Activated CD4-positive, alpha-beta T cell treated with anti-CD3 and anti-CD28 coated beads, Interleukin-2, amount 50 U/mL, for 24 hours (primary cell): ENCODE measurements at places on chromosomes 4 and X.

GRCh38 chrX:27162496-27162895 lies 300.6 kb downstream of the PPP4R3C start:
- no peak for DNase-seq

DNA sequence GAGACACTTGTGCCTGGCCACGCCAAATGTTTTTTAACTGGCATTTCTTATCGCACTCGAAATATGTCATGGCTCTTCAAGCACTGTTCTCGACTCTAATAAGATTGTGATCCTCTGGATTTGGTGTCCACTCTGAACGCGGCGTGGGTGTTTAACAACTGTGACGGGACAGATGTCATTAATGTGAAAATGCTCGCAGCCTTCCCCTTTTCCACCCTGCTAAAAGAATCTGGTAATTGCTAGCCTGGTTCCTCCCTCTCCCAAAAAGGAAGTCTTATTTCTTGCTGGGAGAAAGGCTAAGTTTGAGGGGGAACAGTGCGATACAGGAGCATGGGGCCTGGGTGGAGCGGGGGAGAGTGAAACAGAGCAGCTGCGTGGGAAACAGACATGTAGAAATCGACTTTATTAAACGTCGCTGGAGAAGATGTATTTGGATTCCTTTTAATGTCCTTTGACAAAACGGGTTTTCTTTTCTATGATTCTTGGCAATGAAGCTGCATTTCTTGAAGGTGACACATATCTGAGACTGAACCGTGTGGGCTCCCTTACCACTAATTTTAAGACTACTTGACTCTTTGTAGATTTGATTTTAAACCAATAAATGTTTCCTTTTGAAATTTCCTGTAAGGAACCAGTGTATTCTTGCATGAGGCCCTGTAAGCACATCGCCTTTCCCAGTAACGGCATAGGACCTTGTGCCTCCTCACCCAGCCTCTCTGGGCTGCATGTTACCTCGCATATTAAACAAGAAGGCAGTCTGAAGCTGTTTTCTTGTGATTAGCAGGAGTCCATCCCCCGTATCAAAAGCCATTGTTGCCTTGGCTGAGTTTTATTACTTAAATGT lies 17.8 kb downstream of the TBC1D1 start:
- DNase-seq, result no peak

DNA sequence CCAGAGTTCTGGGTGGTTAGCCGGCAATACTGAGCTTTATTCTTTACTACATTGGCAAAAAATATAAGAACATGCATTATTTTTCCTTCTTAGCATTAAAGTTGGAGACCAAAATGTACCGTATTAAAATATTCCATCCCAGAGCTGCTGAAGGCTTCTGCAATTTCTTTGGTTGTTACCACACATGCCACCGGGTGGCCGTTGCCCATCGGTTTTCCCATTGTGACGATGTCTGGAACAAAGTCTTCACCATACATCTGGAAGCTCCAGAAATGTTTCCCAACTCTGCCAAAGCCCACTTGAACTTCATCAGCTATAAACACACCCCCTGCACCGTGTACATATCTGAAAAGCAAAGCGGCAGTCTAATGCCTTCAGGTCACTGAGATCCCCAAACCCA lies 13.7 kb downstream of the ETNPPL start:
- no peak for DNase-seq

DNA sequence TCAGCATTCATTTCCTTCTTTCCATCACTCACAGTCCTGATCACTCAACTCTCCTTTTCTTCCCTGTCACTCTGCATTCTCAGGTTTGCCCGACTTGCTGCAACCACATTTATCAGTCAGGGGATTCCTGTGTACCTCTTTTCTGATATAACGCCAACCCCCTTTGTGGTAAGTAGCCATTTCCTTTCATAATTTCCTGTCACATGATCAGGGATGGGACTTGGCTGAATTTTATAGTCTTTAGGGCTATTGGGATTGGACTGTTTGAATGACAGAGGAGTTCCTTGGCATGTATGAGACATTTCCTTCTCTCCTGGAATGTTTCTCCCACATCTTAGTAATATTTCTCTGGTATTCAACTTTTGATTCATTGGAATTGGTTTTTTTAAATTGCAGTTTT lies 11.0 kb downstream of the PGM2 start:
- no peak for DNase-seq

DNA sequence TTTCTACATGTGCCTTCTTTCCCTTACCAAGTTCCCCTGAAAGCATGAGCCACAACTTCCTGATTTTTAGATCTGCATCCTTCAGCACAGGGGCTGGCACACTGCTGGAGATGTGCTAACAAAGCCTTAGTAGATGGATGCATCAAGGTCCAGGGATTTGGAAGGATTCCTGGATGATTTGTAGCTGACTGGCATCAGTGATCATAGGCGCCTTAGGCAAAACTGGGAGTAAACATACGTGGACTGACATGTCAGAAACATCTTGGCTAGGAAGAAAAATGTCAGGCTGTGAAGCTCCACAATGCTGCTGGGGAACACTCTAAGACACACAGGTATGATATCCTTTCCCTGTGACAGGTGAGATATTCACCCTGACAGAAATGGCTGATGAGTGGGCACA lies 156.4 kb downstream of the AMELX start:
- no peak for DNase-seq

- DNase-seq, result no peak
Measured at GRCh38 chr4:28621591-28621990, 1761.0 kb downstream of the STIM2 start.

GRCh38 chr4:10728016-10728415 lies 43.4 kb upstream of the CLNK start:
- no peak for DNase-seq

GRCh38 chr4:147842573-147842972 lies 110.7 kb downstream of the ARHGAP10 start:
- DNase-seq, result no peak

DNA sequence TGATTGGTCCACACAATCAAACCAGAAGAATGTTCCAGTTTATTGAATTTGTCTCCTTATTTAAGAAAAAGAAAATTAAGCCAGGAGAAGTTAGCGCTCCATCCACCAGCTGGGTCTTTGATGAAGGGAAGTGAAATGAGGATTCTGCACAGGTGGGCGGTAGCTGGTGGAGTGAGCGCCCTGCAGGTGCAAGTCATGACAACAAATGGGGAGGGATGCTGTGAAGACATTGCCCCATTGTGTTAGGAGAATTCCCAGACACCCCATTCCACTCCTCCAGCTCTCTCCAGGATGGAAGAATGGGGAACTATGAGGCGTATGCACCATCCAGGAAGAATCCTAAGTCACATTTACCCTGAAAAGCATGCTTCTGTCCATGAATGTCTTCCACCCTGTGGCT lies 22.9 kb downstream of the PLRG1 start:
- DNase-seq, result no peak
